ENCODE measurements at places on chromosomes 13 and 19.

DNA sequence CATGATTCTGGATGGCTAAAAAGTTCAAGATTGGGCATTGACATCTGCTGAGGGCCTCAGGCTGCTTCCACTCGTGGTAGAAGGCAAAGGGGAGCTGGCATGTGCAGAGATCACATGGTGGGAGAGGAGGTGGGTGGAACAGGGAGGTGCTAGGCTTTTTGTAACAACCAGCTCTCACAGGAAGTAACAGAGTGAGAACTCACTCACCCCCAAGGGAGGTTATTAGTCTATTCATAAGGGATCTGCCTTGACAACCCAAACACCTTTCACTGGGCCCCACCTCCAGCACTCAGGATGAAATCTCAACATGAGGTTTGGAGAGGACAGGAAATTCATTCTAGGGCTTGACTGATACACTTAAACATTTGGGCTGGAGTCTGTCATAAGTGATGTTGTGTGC is 197.7 kb upstream of the RNF113B start:
- H3K4me3 ChIP-seq, result no peak overlapping the region
- H3K27ac ChIP-seq, result no peak overlapping the region
- H3K4me1 ChIP-seq, result peaks cover 5% of the 10 kb centered on the region

DNA sequence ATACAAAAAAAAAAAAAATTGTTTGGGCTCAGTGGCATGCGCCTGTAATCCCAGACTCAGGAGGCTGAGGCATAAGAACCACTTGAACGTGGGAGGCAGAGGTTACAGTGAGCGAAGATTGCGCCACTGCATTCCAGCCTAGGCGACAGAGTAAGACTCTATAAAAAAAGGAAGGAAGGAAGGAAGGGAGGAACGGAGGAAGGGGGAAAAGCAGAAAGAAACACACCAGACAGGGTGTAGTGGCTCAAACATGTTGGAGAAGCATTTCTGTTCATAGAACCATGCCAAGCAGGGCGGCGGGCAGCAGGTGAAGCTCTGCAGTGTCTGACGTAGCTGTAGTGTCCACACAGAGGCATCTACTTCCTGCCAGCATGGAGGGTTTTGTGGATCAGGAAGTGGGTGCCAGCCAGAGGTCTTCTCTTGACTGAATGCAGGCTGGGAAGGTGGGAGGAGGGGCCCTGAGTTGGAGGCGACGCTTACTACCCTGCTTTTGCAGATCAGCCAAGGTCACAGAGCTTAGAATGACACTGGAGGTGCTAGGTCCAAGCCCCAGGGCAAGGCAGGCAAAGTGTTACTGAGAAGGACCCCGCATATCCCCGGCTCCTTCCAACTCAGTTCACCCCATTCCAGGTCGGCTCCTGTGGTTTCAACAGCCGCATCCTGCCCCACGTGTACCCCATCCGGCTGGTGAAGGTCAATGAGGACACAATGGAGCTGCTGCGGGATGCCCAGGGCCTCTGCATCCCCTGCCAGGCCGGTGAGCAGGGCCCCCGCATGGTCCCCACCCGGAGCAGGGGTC is 11.6 kb upstream of the PGLS start:
- H3K4me1 ChIP-seq, result peaks cover 6% of the 10 kb centered on the region
- H3K27ac ChIP-seq, result no peak overlapping the region
- H3K4me3 ChIP-seq, result no peak overlapping the region
- no peak for DNase-seq
- H3K27me3 ChIP-seq, result no peaks in the 10 kb centered on the region

GRCh38 chr13:25190771-25191170 is 18.7 kb upstream of the AMER2 start:
- no peak overlapping the region for H3K4me3 ChIP-seq
- H3K4me1 ChIP-seq, result peaks cover 17% of the 10 kb centered on the region
- peaks cover 26% of the 10 kb centered on the region for H3K27me3 ChIP-seq
- no peak overlapping the region for H3K27ac ChIP-seq
- DNase-seq, result no peak

DNA sequence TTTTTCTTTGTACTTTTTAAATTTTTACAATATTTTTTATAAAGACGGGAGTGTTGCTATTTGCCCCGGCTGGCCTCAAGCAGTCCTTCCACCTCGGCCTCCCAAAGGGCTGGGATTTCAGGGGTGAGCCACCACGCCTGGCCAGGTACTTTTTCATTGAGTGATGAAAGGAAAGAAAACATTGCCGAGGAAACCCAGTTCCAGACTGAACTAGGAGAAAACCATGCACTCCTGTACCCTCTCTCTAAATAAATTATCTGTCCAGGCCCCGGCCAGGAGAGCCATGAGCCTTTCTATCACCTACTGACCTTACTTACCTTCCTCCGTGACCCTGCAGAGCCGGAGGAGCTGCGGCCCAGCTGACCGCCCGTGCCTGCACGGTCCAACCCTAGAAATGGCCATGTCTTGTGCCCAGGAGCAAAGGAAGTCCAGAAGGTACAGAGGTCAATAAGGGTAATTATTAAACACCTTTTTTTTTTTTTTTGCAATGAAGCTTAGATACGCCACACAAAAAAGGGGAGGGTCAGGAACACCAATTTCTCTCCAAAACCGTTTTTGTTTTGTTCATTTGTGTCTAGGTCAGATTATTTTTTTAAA is at the start of gene SLC7A9:
Gene SLC7A9 (minus strand): TSS at position 399 of the 597 bp plus-strand sequence. CDS start 1,233 bp downstream, outside the sequence.
- H3K4me1 ChIP-seq, result peaks cover 12% of the 10 kb centered on the region
- H3K27ac ChIP-seq, result peak within 1 kb of the TSS; percentile 97
- DNase-seq, result no peak
- H3K4me3 ChIP-seq, result peak within 1 kb of the TSS; percentile 61

DNA sequence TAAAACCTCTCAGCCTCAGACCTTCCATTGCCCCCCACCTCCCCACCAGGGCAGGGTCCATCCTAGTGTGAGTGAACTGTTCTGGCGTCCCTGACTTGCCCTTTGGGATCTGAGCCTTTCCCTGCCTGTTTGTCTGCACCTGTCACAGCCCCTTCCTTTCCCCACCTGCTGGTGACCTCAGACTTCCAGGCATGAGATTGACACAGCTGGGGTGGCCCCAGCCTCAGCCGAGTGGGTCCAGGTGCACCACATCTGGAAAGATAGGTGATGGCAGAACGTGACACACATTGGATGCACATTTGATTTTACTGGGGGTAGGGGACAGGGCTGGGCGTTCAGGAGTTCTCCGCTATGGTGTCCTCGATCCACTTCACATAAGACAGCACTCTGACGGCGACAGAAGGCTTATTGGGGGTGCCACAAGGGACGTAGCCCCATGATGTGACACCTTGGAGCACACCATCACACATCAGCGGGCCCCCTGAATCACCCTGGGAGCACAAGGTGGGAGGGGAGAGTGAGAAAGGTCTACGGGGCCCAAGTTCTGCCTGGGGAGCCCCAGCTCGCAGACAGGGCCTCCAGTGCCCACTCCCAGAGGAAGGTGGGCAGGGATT is 4.6 kb downstream of the KLK1 start:
- H3K36me3 ChIP-seq, result no peaks in the 10 kb centered on the region
- no peak overlapping the region for H3K4me3 ChIP-seq
- DNase-seq, result no peak
- H3K27ac ChIP-seq, result no peak overlapping the region
- peaks cover 91% of the 10 kb centered on the region for H3K27me3 ChIP-seq

- no peaks in the 10 kb centered on the region for H3K36me3 ChIP-seq
- no peak for DNase-seq
- H3K4me1 ChIP-seq, result no peaks in the 10 kb centered on the region
- H3K27ac ChIP-seq, result no peak overlapping the region
These were observed 502.8 kb downstream of the COG6 start for GRCh38 chr13:40158218-40158617.

DNA sequence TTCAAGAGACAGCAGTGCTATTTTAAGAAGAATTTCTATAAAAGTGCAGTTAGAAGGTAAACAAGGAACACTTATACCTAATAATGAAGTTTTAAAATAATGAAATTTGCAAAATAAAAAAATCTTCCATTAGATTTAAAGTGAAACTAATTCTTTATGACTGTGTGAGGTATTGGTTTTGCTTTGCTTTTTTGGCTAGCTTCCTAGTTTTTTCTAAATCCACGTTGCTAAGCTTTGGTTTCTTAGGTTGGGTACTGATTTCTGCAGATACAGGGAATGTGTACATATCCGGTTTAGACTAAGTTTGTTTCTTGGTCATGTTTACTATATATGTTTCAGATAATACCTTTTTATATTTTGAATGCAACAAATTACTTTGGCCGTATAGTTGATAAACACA is 59.8 kb downstream of the SLC7A9 start:
- peaks cover 9% of the 10 kb centered on the region for H3K4me1 ChIP-seq
- DNase-seq, result no peak
- H3K4me3 ChIP-seq, result no peak overlapping the region
- no peaks in the 10 kb centered on the region for H3K36me3 ChIP-seq
- peaks cover 22% of the 10 kb centered on the region for H3K27me3 ChIP-seq

DNA sequence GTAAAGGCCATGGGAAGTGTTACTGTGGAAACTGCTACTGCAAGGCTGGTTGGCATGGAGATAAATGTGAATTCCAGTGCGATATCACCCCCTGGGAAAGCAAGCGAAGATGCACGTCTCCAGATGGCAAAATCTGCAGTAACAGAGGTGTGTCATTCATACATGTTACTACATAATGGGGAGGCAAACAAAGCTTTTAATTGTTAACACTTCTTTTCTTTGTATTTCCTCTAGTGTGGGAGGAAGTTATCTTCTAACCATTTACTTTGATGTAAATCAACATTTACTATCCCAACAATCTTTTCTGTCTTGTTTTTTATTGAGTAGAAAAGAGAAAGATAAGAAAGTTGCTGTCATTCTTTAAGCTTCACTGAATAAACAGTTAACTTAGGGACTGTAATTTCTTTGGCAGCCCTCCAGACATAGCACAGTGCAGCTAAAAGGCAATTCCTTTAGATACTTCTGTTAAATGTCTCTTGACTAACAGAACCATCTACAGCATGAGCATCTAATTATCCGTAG is 126.9 kb downstream of the ITGBL1 start:
- no peak for DNase-seq
- H3K27ac ChIP-seq, result no peak overlapping the region
- no peaks in the 10 kb centered on the region for H3K27me3 ChIP-seq
- H3K4me3 ChIP-seq, result no peak overlapping the region
- peaks cover 4% of the 10 kb centered on the region for H3K4me1 ChIP-seq
